ENCODE measurements at places on chromosomes 12 and 14. TPM values are rescaled to one million over a fixed set of nuclear protein-coding genes. Genes with fewer than 3 reads are reported as not detected.

Gene GPR135
- 0.99 TPM for total RNA-seq

Gene BCL2L14
- not detected for total RNA-seq

Gene IGF1
- not detected for total RNA-seq

Gene LALBA
- total RNA-seq, result not detected

Gene SLC17A8
- total RNA-seq, result not detected

Gene SMIM41
- not detected for total RNA-seq

DNA sequence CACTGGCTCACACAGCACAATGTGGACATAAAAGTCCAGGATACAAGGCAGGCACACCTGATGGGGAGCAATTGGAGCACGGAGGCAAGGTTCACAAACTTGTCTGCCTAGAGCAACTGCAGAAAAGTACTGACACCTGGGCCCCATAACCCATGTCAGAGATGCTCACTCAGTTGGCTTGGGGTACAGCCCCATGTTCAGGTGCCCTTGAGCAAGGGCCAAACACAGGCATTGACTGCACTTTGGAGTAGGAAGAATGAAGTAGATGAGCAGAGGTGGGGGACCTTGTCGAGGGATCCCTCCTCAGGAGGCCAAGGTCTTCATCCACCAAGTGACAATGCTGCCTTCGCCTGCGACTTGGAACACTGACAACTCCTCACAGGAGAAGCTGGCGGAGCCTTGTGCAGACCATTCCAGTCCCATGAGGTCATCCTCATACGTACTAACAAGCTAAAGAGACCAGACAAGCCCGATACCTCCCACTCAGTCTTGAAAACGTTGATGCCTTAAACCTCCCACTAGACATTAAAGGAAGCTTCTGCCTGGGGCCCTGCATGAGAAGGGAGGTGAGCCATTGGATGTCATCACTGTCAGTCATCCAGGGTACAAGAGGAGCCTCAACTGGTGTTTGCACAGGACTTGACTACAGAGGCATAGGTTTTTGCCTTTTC lies 42.5 kb upstream of the C14orf180 start:
- peak; percentile 78 for DNase-seq

DNA sequence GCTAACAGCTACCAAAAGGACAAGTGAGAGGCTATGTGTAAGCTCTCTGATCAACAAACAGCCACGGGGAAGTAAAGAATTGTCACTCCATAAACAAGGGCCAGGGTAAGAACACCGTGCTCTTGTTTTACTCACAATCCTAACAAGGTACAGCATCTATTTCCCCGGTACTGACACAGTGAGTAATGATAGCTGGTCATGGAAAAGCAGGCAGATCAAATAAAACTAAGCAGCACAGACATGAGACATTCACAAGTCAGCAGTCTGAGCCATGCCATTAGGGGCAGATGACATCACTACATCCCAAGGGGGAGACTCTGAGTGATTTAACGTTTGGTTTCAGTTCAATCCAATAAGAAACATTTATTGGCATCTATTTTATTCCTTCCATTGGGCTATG lies 54.4 kb downstream of the ARL6IP4 start:
- DNase-seq, result peak; percentile 64

- DNase-seq, result no peak
Observed at GRCh38 chr12:2092890-2093289, 40.1 kb downstream of the CACNA1C start.

- no peak for DNase-seq
Observed at GRCh38 chr12:93743999-93744689, 67.0 kb downstream of the CRADD start.

- DNase-seq, result no peak
Observed at GRCh38 chr12:15146585-15146984, 74.6 kb downstream of the RERG start.

- DNase-seq, result no peak
Observed at GRCh38 chr14:49816844-49817243, 35.7 kb downstream of the NEMF start.

DNA sequence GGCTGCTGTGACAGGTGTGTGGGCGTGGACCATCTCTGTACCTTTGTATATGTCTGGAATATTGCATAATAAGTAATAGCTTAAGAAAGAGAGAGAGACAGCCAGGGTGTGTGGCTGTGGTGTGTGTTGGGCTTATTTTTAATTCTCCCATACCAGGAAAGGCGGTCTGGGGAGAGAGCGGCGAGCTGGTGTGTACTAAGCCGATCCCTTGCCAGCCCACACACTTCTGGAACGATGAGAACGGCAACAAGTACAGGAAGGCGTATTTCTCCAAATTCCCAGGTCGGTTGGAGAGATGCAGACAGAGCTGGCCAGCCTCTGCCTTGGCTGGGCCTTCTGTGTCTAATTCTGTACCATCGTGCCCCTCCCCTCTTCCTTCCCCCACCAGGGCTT lies 63.9 kb downstream of the AACS start:
- no peak for DNase-seq

GRCh38 chr12:67035121-67035520 lies 234.0 kb upstream of the CAND1 start:
- DNase-seq, result no peak

DNA sequence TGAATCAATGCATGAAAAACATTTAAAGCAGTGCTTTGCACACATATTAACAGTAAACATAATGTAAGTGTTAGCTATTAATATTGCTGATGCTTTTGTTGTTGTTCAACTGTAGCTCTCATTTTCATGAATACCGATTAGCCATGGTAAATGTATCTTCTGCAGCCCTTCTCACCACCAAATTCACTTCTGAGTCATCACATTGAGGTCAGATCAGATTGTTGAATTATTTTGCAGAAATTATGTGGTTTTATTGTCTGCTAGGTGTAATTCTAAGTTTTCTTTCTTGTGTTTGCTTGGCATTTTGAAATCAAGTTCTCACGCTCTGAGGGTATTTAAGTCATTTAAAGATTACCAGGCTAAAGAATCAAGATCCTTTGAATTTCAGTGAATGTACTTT lies 74.6 kb downstream of the AKAP6 start:
- DNase-seq, result no peak

DNA sequence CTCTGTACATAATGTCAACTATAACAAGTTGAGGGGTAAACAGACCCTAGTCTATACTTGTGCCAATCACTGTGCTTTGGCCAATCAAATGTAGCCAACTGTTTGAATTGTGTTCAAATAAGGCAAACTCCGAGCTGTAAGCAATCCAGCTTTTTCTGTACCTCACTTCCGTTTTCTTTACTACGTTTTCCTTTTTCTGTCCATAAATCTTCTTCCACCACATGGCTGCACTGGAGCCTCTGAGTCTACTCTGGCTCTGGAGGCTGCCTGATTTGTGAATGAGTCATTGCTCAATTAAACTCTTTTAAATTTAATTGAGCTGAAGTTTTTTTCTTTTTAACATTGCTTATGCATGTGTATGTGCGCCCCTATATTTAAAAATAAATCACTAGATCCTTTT lies 29.7 kb downstream of the CLEC1A start:
- peak; percentile 28 for DNase-seq

GRCh38 chr12:122845865-122846621 lies 10.8 kb downstream of the HIP1R start:
- no peak for DNase-seq

DNA sequence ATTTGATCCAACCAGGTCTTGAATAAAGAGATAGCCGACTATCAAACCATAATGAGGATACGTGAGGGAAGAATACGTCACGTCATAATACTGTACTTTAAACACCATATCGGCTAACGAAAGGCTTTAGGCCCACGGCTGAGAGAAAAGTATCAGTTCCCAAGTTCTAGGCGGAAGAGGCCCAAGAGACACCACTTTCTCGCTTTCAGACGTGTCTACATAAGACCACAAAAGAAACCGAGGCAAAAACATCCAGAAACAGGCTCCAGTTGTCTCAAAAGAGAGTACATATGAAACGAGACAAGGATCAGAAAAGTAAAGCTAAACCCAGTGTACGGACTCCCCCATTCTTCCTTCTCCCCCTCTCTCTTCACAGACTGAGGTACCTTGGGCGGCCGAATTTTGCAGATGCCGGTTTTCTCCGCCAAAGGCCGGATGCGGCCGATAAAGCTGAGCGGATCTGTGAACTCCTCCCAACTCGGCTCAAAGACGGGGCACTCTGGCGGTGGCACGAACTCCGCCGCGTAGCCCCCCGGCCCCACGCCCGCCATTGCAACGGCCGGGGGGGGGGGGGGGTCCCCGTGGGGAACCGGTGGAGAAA lies 479 bp downstream of the KDM5A start:
- DNase-seq, result peak; percentile 33
